ENCODE measurements at places on chromosomes 7 and 10. TPM values are rescaled to one million over a fixed set of nuclear protein-coding genes. Genes with fewer than 3 reads are reported as not detected.

GRCh38 chr7:116601426-116601825 lies 70.6 kb upstream of the MET start:
- no peak for DNase-seq

DNA sequence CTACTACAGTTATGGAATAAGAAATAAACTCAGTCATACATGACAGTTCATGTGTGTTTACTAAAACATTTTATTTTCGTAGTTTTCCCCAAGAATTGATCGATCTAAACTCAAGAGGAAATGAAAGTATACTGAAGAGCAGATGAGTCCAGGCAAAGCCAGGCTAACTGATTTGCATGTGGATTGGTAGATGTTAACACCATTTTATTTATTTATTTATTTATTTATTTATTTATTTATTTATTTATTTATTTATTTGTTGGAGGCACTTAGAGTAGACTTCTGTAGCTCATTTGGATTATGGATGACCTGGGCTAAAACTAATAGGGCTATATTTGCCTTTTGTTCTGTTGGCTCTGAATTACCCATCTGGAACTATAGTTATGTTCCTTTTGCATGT lies 68.5 kb upstream of the DKK1 start:
- DNase-seq: no peak

- no peak for DNase-seq
Measured at GRCh38 chr7:87628780-87629569, 777 bp downstream of the RUNDC3B start.

GRCh38 chr7:75962607-75963380 lies 31.6 kb downstream of the TMEM120A start:
- DNase-seq: no peak

DNA sequence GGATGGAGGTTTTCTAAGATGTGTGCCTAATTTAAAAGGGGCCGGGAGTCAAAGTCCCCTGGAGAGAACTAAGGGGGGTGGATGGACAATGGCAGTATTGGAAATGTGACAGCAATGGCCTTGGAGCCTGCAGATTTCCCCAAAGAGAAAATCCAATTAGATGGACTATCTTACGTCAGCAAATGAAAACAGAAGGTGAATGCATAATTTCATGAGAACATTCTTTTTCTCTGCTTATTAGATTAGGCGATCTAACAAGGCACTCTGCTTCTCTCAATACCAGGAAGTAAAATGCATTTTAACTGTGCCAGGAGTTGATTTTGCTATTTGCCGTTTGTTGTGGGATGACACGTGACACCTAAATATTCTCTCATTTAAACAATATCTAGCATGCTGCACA lies 226.6 kb downstream of the ADAM12 start:
- DNase-seq: no peak

GRCh38 chr7:45237788-45238461 lies 80.3 kb downstream of the RAMP3 start:
- DNase-seq: no peak

DNA sequence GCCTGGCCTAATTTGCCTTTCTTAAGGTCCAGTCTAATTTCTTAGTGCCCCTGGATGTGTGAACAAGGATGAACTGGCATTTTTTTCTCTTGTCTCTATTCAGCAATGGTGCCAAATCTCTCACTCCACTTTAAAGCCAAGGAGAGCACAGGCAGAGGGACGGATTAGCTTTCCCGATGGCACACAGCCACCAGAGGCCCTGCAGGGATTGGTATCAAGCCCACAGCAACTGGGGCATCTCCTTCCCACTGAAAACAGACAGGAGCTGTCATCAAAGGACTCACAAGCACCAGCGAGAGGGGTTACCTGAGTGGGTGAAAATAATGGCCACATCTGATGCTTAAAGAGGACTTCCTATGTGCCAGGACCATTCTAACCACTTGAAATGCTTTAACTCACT lies 83.1 kb downstream of the ITIH5 start:
- no peak for DNase-seq

DNA sequence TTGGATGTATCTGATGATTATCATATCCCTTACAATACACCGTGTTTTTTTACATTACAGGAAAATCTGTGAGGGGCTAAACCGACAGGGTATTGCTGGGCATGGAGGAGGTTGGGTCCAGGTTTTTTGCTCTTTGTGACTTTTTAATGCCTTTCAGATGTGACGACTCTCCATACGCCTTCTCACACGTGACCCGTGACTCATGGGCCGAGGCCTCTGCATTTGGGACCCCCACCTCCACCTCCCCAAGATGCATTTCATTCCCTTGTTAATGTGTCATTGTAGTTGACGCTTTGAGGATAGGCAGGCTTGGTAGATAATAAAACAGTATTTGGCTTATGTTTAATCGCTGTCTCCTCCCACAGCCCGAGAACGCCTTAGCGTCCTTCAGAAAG lies 95.3 kb downstream of the CUX1 start:
- DNase-seq: no peak

DNA sequence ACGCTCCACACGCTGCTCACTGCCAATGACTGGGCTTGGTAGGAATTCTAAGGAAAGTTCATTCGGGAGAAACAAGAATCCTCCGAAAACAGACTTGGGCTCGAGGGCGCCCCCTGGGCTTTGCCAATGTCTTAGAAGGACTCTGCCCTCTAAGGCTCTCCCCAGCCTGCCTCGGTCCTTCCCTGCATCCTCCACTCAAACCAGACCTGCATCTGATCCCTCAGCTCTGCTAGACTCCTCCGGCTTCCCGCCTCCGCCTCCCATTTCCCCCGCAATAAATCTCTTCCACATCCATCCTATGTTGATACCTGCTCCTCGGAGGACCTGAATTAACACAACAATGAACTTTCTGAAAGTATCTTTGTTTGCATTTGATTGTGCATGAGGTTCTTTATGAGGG lies 177.6 kb downstream of the PLPP4 start:
- no peak for DNase-seq

- DNase-seq: no peak
Measured at GRCh38 chr10:16995867-16996529, 133.6 kb downstream of the CUBN start.

GRCh38 chr7:147941381-147941780 lies 649.2 kb upstream of the C7orf33 start:
- no peak for DNase-seq

DNA sequence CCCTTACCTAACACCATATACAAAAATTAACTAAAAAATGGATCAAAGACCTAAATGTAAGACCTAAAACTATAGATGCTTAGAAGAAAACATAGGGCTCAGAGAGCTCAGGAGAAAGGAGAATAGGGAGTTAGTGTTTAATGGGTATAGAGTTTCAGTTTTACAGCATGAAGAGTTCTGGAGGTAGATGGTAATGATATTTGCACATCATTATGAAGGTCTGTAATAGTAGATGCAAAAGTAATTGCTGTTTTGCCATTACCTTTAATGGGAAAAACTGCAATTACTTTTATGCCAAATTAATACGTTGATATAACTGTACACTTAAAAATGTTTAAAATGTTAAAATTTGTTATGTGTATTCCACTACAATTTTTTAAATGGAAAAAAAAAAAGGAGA lies 39.2 kb upstream of the NANOS1 start:
- DNase-seq: no peak

DNA sequence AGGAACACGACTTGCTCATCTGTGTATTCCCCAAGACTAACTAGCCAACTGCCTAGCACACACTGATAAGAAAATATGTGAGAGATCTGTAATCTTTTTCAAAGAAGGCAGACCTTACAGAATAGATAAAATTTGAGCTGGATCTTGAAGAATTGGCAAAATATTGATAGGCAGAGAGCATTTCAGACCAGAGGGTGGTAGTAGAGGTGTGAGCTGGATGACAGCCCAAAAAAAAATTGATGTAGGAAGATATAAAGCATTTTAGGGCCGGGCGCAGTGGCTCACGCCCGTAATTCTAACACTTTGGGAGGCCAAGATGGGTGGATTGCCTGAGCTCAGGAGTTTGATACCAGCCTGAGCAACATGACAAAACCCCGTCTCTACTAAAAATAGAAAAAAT lies 1.2 kb upstream of the ZNF746 start:
- no peak for DNase-seq

DNA sequence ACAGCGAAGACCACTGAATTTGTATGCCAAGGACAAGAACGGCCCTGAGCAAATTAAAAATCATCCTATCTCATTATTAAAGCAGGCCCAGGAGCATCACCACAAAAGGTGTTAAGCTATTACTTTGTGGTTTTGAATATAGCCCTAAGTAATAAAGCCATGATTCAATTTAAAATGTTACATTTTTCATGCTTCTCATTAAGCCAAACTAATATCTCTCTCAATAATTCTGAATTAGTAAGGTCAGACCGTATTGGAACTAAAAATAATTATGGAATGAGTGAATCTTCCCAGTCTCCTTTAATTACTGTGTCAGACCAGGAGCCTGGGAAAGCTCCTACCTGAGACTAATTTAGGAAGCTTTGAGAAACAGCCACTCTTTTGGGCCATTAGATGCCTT lies 162.4 kb downstream of the SORCS1 start:
- DNase-seq: no peak

The CTAGE4 gene
- total RNA-seq: not detected

The TFR2 gene
- not detected for total RNA-seq

The GPR146 gene
- 1.6 TPM for total RNA-seq

The ERV3-1 gene
- total RNA-seq: 12.0 TPM

The EBF3 gene
- total RNA-seq: not detected

The OR2A5 gene
- total RNA-seq: not detected

The GPR15LG gene
- total RNA-seq: not detected

The PRTFDC1 gene
- 15.8 TPM for total RNA-seq

The TUBAL3 gene
- not detected for total RNA-seq

All from A172 (cell line).